Fibroblast of villous mesenchyme (primary cell): ENCODE measurements at places on chromosomes 12 and 14.

DNA sequence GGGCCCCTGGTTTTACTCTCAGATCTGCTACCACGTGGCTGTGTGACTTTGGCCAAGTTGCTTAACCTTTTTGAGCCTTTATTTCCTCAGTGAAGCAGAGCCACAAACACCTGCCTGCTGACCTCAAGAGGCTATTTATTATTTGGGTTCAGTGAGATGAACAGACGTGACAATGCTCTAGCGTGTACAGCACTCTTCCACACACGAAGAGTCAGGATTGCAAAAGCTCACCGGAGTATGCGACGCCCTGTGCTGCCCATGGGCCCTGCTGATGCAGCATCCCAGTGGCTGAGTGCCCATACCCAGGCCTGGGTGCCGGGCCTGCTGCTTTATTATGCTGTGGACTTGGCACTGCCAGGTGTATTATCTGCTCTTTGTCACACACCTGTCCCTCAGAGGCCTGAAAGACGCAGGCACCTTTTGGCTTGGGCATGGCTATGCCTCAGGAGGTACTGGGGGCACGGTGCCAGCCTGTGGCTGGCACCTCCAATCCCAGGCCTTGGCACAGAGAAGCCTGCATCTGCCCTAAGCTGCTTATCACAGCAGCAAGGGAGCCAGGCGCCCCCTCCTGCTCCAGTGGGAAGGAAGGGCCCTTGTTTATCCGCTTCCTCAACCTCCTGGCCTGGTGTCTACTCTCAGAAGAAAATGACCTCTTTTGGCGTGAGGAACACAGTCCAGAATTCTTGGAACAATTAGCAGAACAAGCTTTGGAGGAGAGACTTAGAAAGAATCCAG is 22.3 kb upstream of the TC2N start:
- DNase-seq, result no peak

- no peak for DNase-seq
Observed at GRCh38 chr12:7017870-7018349, 366 bp downstream of the LPCAT3 start.

DNA sequence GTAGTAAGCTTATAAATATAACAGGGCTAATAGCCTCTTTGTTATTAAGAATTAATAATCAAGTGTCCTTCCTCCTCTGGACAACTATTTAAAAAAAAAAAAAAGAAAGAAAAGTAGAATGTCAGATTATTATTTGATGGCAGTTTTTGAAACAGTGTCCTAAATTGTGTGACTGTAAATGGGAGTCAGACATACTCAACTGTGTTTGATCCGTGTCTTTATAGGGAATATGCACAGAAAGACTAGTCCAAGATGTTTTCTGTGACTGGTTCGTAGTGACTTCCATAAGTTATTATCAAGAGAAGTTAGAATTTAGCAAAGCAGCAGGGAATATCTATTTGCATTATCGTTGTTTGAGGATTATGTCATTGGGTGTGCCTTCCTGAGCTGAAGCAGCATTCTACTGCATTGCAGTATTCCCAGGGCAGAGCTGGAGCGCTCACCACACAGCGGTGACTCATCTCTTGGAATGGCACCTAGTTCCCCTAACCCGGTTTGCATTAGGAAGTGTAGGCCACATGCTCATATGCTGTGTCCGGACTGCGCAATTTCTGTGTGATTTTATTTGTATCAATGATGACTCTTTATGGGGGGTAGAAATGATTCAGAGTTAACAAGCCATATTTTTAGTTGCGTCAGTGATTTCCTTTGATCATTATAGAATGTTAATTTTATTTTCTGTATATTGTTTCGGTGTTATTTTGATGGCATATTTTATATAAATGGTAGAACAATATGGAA is 7.9 kb downstream of the DYNC1H1 start:
- DNase-seq, result peak; percentile 99

- peak; percentile 74 for DNase-seq
Observed at GRCh38 chr12:122888232-122888752, 7.6 kb downstream of the VPS37B start.

DNA sequence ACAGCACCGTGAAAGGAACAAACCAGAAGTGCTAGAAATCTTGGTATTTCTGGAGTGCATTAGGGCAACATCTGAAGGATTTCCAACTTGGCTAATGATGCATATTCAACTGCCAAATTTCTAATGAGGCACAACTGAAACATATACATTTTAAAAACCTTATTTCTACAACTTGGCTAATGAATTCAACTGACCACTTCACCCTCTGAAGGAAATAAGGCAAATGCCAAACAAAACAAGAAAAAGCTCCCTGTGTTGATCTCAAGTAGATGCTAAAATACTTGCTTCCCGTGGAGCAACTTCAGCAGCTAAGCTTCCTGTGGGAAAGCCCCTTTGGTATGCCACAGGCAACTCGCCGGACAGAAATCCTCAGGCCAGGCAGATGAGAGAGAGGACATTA is 167.1 kb downstream of the TTC7B start:
- no peak for DNase-seq

GRCh38 chr12:91894911-91895310 is 250.7 kb downstream of the BTG1 start:
- DNase-seq, result no peak

- DNase-seq, result no peak
Observed at GRCh38 chr12:19474147-19474546, 34.9 kb downstream of the AEBP2 start.

DNA sequence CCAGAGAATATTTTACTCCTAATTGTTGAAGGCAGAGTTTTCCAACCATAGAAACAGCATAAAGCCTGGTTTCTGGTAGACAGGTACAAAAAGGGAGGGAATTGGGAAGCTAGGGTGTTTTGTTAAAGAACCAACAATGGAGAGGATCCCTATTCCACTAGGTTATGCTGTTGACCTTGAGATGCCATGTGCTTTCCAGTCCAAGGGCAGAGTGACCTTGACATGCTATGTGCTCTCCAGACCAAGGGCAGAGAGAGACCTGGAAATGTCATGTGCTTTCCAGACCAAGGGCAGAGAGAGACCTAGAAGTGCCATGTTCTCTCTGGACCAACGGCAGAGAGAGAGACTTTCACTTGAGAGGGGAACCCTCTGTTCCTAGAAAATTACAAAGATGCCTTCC is 1043.8 kb upstream of the FBXO33 start:
- no peak for DNase-seq

- DNase-seq, result no peak
Observed at GRCh38 chr12:92769124-92769901, 66.5 kb downstream of the PLEKHG7 start.
